ENCODE measurements at places on chromosomes 1 and 21. TPM values are rescaled to one million over a fixed set of nuclear protein-coding genes. Genes with fewer than 3 reads are reported as not detected.

The G0S2 gene
- 0.47 TPM for total RNA-seq

The S100A16 gene
- total RNA-seq = not detected

The MPZ gene
- total RNA-seq = 9.5 TPM

The RBBP5 gene
- 22.3 TPM for total RNA-seq

The SPATA6 gene
- 1.9 TPM for total RNA-seq

The CYP2J2 gene
- total RNA-seq = 3.6 TPM

The PTGFRN gene
- 0.19 TPM for total RNA-seq

The DCST2 gene
- 1.4 TPM for total RNA-seq

The ACTL8 gene
- not detected for total RNA-seq

The KRTAP10-4 gene
- total RNA-seq = not detected

The TTLL10 gene
- not detected for total RNA-seq

The AKR1A1 gene
- 116 TPM for total RNA-seq

- H3K27me3 ChIP-seq = no peaks in the 10 kb centered on the region
- H3K4me3 ChIP-seq = peak overlapping the region; percentile 46
- H3K36me3 ChIP-seq = peaks cover 43% of the 10 kb centered on the region
These were observed 78.8 kb downstream of the PIK3CD start for GRCh38 chr1:9730096-9730901.

GRCh38 chr1:153542956-153543711 is 2.4 kb upstream of the S100A5 start:
- peaks cover 60% of the 10 kb centered on the region for H3K4me1 ChIP-seq
- H3K27me3 ChIP-seq = no peaks in the 10 kb centered on the region
- no peak overlapping the region for H3K4me3 ChIP-seq
- H3K36me3 ChIP-seq = peaks cover 13% of the 10 kb centered on the region

- H3K36me3 ChIP-seq = no peaks in the 10 kb centered on the region
- no peak for DNase-seq
- no peak overlapping the region for H3K27ac ChIP-seq
- H3K27me3 ChIP-seq = no peaks in the 10 kb centered on the region
- H3K4me3 ChIP-seq = no peak overlapping the region
These were observed 177.1 kb downstream of the NEGR1 start for GRCh38 chr1:72105201-72105600.

DNA sequence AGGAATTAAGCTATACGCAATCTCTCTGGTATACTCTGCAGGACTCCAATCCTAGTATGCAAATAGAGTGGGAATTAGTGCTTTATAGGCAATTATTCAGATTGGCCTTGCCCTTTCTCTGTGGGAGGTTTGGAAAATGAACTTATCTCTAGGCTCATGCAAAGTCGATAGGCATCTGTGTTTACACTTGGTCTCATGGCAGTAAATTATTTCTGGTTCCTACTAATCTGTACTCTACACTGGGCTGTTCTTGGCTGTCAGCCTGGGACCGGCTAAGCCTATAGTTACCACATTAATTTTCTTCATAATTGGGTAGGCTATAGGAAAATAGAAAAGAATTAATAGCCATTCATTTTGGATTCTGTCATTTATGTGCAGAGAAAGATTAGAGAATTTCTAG is 544.6 kb downstream of the AMY1C start:
- H3K4me3 ChIP-seq = no peak overlapping the region
- no peak for DNase-seq
- no peaks in the 10 kb centered on the region for H3K36me3 ChIP-seq

DNA sequence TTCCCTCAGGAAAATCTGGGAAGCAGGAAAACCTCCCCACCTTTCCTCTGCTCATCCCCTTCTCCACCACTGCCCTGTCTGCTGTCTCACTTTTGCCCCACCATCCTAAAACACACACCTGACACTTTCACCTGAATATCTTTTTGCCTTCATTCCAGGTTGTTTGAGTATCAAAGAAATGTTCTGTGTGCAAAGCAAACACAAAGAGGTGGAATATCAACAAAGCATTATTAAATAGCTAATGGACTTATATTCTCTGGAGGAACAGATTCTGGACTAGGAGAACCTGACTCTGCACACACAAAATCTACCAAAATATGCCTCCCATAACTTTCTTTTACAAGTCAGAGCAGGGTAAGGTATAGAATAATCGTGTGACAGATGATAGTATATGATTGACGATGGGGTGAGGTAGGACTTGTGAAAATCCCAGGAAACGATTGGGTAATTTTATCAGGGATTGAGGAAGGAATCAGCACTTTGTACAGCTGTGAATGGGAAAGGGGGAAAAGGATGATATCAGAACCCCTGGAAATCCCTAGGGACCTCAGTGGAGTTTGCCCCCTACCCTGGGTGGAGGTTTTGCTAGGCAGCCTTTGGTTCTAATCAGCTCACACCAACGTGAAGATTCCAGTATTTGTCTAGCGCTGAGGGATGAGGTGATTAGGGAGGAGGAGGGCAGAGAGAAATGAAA is 87.7 kb downstream of the PROX1 start:
- H3K27ac ChIP-seq = no peak overlapping the region
- H3K27me3 ChIP-seq = peaks cover 2% of the 10 kb centered on the region
- H3K4me1 ChIP-seq = no peaks in the 10 kb centered on the region
- no peak overlapping the region for H3K4me3 ChIP-seq
- DNase-seq = no peak
- H3K36me3 ChIP-seq = no peaks in the 10 kb centered on the region

- no peak for DNase-seq
- H3K4me3 ChIP-seq = no peak overlapping the region
- no peak overlapping the region for H3K27ac ChIP-seq
- H3K4me1 ChIP-seq = no peaks in the 10 kb centered on the region
- peaks cover 10% of the 10 kb centered on the region for H3K27me3 ChIP-seq
These were observed 267.8 kb upstream of the RUNX1 start for GRCh38 chr21:35316933-35317332.

- H3K36me3 ChIP-seq = peaks cover 2% of the 10 kb centered on the region
- no peak overlapping the region for H3K27ac ChIP-seq
- peaks cover 6% of the 10 kb centered on the region for H3K27me3 ChIP-seq
- H3K4me3 ChIP-seq = no peak overlapping the region
These were observed 593.1 kb upstream of the CAMK1G start for GRCh38 chr1:208990456-208990855.

- peak; percentile 73 for DNase-seq
- H3K36me3 ChIP-seq = no peaks in the 10 kb centered on the region
- H3K27ac ChIP-seq = no peak overlapping the region
- H3K27me3 ChIP-seq = peaks cover 19% of the 10 kb centered on the region
- H3K4me3 ChIP-seq = no peak overlapping the region
- H3K4me1 ChIP-seq = peaks cover 2% of the 10 kb centered on the region
These were observed 78.6 kb upstream of the SOD1 start for GRCh38 chr21:31580866-31581276.

GRCh38 chr1:82073659-82074058 is 272.9 kb downstream of the ADGRL2 start:
- no peaks in the 10 kb centered on the region for H3K27me3 ChIP-seq
- H3K36me3 ChIP-seq = no peaks in the 10 kb centered on the region
- no peak for DNase-seq
- no peak overlapping the region for H3K27ac ChIP-seq
- no peaks in the 10 kb centered on the region for H3K4me1 ChIP-seq
- no peak overlapping the region for H3K4me3 ChIP-seq

- H3K36me3 ChIP-seq = peaks cover 2% of the 10 kb centered on the region
- peaks cover 2% of the 10 kb centered on the region for H3K4me1 ChIP-seq
- no peak overlapping the region for H3K27ac ChIP-seq
- H3K27me3 ChIP-seq = peaks cover 13% of the 10 kb centered on the region
These were observed 112.1 kb upstream of the SLC45A1 start for GRCh38 chr1:8205771-8206170.

DNA sequence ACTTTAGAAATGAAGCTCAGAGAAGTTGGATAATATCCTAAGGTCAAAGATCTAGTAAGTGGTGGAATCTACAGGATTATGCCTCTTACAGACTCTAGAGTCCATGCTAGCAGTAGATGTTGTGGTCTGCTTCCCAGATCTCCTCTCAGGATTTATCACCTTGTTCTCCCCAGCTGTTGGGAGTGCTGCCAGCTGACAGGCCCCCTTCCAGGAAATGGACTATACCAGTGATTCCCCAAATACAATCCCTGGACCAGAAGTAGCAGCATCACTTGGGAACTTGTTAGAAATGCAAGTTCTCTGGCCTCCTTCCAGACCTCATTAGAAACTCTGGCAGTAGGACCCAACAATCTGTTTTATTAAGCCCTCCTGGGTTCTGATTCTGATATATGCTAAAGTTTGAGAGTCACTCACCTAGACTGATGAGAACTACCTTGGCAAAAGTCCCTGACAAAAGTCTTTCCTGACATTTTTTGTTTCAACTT is 24.5 kb upstream of the NTNG1 start:
- no peaks in the 10 kb centered on the region for H3K4me1 ChIP-seq
- DNase-seq = no peak
- H3K4me3 ChIP-seq = no peak overlapping the region
- H3K36me3 ChIP-seq = no peaks in the 10 kb centered on the region

DNA sequence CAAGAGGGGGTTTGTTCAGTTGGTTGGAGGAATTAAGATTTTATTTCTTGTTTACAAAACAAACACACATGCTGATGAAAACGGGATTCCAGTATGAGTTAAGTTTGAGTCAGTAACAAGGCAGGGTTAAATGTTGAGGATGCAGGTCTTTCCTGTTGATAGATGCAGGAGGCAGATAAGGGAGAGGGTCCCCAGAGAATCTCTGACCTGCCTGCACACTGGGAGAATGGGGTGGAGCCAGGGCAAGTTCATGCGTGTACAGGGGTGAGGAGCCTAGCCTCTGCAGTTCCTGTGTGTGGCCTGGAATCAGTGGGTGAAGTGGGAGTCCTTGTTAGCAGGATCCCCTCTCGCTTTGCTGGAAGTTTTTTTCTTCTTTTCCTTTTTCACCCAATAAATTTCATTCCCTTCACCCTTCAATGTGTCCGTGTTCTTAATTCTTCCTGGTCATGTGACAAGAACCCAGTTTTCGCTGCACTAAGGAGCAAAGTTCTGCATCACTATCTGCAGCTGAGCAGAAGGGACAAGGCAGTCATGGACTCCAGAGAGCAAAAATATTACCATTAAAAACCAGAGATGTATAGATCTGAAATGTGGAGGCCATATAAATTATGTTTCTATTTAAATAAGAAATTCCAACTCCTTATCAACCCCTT is 69.9 kb upstream of the MARK1 start:
- no peak for DNase-seq
- H3K4me3 ChIP-seq = no peak overlapping the region
- H3K27me3 ChIP-seq = no peaks in the 10 kb centered on the region
- no peaks in the 10 kb centered on the region for H3K36me3 ChIP-seq
- H3K4me1 ChIP-seq = no peaks in the 10 kb centered on the region

- no peak overlapping the region for H3K27ac ChIP-seq
- H3K4me1 ChIP-seq = no peaks in the 10 kb centered on the region
- no peak overlapping the region for H3K4me3 ChIP-seq
- H3K27me3 ChIP-seq = peaks cover 2% of the 10 kb centered on the region
- no peaks in the 10 kb centered on the region for H3K36me3 ChIP-seq
These were observed 1232.1 kb downstream of the MRPL39 start for GRCh38 chr21:24375201-24375600.

DNA sequence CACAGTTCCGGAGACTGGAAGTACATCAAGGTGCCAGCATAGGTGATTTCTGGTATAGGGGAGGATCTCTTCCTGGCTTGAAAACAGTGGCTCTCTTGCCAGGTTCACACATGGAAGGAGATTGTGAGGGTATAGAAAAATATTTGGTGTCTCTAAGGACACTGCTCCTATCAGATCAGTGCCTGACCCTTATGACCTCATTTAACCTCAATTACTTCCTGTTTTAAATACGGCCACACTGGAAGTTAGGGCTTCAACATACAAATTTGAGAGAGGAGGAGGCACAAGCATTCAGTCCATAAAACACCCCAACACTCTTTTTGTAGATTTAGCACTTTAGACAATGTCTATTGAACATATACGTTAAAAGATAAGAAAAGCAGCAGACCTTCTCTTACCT is 37.0 kb downstream of the COL6A1 start:
- no peak for DNase-seq
- no peak overlapping the region for H3K27ac ChIP-seq
- H3K27me3 ChIP-seq = peaks cover 38% of the 10 kb centered on the region
- no peak overlapping the region for H3K4me3 ChIP-seq
- no peaks in the 10 kb centered on the region for H3K4me1 ChIP-seq

DNA sequence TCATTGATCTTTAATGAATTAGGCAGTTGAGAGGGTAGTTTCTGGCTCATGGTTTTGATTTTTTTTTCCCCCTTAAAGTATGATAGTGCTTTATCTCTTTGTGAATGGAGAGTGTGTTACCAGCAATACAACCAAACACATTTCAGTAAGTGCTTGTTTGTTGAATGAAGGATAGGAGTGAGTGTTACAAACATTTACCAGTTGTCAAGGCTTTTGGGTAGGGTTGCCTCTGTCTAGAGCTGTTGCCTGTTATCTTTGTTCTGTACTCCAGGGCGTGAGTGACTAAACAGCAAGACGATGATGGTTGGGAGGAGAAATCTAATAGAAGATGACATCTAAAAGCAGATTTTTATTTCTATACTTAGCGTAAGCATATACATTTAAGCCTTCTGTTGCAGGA is 21.5 kb downstream of the MAP3K7CL start:
- peaks cover 13% of the 10 kb centered on the region for H3K4me1 ChIP-seq
- peaks cover 4% of the 10 kb centered on the region for H3K27me3 ChIP-seq
- no peak for DNase-seq
- H3K4me3 ChIP-seq = no peak overlapping the region
- H3K27ac ChIP-seq = no peak overlapping the region

GRCh38 chr1:37999430-38000232 is 5.7 kb downstream of the FHL3 start:
- H3K4me3 ChIP-seq = peak overlapping the region; percentile 65
- DNase-seq = no peak
- no peaks in the 10 kb centered on the region for H3K27me3 ChIP-seq
- H3K36me3 ChIP-seq = peaks cover 7% of the 10 kb centered on the region
- H3K4me1 ChIP-seq = peaks cover 50% of the 10 kb centered on the region

- H3K4me1 ChIP-seq = peaks cover 28% of the 10 kb centered on the region
- H3K4me3 ChIP-seq = no peak overlapping the region
- H3K27me3 ChIP-seq = no peaks in the 10 kb centered on the region
- peaks cover 36% of the 10 kb centered on the region for H3K36me3 ChIP-seq
These were observed 8.9 kb downstream of the ADAR start for GRCh38 chr1:154598871-154599635.

GRCh38 chr1:214136324-214136919 is 144.5 kb upstream of the SMYD2 start:
- H3K36me3 ChIP-seq = no peaks in the 10 kb centered on the region
- no peak overlapping the region for H3K4me3 ChIP-seq
- H3K4me1 ChIP-seq = no peaks in the 10 kb centered on the region
- no peak overlapping the region for H3K27ac ChIP-seq
- H3K27me3 ChIP-seq = peaks cover 6% of the 10 kb centered on the region
- DNase-seq = no peak

DNA sequence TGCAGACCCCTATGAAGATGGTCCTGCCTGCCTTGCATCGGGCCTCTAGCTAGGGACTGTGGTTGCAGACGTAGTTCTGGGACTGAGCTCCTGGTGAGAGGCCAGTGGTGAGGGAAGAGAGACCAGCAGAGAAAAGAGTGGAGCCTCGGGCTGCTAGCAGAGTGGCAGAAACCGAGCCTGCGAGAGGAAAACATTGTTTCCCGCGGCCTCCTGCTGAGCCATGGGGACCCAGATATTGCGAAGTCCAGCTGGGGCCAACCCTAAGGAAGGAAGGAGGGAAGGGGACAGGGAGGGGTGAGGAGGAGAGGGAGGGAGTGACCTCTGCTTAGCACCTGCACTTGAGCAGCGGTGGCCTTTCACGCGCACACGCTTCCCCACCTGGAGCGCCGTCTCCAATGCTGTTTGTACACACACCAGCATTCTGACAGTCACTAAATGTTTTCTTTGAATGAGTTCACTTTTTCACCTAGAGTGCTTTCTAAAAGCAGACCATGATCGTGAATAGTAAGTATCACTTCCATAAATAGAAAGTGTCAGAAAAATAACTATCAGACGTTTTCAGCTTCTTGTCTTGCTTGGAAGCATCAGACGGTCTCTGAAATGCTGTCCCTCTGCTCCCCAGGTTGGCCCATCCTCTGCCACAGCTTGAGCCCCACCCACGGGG is 2.5 kb upstream of the FNDC10 start:
- peaks cover 9% of the 10 kb centered on the region for H3K4me1 ChIP-seq
- DNase-seq = no peak
- H3K36me3 ChIP-seq = no peaks in the 10 kb centered on the region
- no peak overlapping the region for H3K27ac ChIP-seq
- no peak overlapping the region for H3K4me3 ChIP-seq

All from activated naive CD8-positive, alpha-beta T cell treated with anti-CD3 and anti-CD28 coated beads, Interleukin-2, amount 10 ng/mL, durations not matched to agents 7 days and 5 days (primary cell).